ENCODE measurements at places on chromosomes 1 and 21.

DNA sequence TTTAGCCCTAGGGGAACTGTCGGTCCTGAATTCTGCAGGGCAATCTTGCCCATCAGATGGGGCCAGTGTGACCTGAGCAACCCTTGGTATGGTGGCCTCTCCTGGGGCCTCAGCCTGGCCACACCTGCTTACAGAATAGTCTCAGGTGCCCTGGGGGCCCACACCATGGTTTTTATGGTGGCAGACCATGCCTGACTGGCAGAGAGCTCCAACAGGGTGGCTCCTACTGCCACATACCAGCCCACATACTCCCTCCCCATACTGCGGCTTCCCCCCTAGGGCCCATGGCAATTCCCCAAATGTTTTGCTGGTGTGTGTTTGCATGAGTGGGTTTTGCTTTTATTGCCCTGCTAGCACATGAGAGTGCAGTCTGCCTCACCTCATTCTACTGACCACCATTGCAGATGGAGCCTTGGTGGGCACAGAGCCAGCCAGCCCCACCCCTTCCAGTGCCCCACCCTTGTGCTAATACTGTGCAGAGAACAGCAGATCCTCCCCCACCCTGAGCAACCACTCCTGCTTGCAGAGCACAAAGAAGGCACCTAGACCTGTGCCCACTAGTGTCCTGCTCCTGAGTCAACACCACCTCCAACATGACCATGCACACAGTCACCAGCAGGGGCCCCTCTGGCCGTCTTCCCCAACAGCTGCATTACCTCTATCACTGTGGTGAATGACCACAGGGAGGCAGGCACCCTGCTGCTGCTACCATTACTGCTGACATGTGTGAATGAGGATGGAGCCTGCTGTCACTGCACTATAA, 86.8 kb downstream of the GDAP2 start:
- no peak for DNase-seq

- no peak for DNase-seq
These were observed 124.5 kb downstream of the ZNF648 start for GRCh38 chr1:181936768-181937581.

DNA sequence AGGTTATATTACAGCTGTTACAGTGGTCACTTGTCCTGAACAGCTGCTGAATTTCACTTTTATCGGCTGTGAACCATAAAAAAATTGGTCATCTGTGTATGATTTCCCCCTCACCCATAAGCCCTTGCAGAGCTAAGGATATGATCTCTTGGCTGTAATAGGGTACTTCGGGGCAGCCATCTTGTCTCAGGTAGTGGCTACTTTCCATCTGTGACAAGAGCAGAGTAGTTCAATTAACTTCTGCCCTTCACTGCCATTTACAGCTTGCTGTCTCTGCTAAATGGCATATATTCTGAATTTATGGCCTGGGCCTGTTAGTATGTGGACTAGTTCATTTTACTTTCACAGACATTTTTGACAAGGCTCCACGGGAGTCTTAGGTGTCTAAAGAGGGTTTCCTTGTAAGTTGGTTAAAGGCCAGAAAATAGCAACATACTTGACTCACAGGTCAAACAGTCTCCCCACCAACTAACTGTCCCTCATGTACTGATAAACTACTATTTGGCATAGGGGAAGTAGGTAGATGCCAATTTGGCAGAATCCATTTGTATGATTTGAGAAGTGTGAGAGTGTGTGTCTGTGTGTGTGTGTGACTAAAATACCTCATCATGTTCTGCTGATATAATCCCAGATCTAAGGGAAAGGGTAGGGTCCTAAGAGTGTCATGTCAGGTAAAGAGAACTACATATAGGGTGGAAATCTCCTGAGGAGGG, 151.6 kb downstream of the KCTD3 start:
- no peak for DNase-seq

DNA sequence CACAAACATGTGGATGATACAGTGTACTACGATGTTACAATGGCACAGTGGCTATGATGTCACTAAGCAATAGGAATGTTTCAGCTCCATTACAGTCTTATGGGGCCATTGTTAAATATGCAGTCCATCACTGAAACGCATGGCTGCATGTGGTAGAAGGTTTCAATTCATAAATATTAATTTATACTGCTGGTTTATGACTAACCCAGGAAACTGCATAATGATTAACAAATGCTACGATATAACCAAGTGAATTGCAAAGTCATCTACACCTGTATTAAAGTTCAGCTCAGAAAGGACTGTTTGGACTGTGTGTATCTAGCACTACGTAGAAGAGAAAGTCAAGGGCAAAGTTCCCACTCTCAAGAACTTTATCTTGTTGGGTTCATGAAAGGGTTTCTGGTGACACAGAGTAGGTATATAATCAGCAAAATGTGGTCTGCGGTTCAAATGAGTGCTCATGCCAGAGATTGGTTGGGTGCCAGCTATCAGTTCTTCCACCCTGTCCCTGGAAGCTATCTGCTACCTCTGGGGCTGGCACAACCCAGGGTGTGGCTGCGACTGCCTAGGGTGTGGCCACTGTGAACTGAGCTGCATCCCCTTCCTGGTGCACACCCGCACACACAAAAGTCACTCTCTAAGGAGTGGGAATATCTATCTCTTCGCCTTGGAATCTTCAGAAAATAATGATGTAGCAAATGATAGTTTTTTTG, 14.8 kb downstream of the MGST3 start:
- DNase-seq: no peak

- DNase-seq: no peak
These were observed 341.8 kb downstream of the ZNF326 start for GRCh38 chr1:90336552-90337324.

Data from stimulated activated CD4-positive, alpha-beta T cell treated with anti-CD3 and anti-CD28 coated beads, Interleukin-15, amount 100 ng/mL, for 1 hour (primary cell).